ENCODE measurements at places on chromosomes 6 and 20. TPM values are rescaled to one million over a fixed set of nuclear protein-coding genes. Genes with fewer than 3 reads are reported as not detected.

GRIK2 gene
- 0.07 TPM for total RNA-seq

SLC13A3 gene
- total RNA-seq: 3.2 TPM

LST1 gene
- total RNA-seq: not detected

KHDC1 gene
- total RNA-seq: 1.7 TPM

DYNLT1 gene
- total RNA-seq: 149 TPM

HLA-B gene
- total RNA-seq: 8.4 TPM

CALHM4 gene
- total RNA-seq: not detected

EBF4 gene
- 0.21 TPM for total RNA-seq

CCDC167 gene
- total RNA-seq: 43.1 TPM

C20orf202 gene
- 0.05 TPM for total RNA-seq

ITPR3 gene
- total RNA-seq: 67.6 TPM

GFRAL gene
- total RNA-seq: not detected

Data from airway epithelial cell (primary cell).